ENCODE measurements at places on chromosomes 2 and 18.

- DNase-seq = no peak
Observed at GRCh38 chr2:190526105-190526750, 8.3 kb downstream of the NEMP2 start.

- no peak for DNase-seq
Observed at GRCh38 chr2:117335967-117336366, 478.5 kb upstream of the DDX18 start.

GRCh38 chr2:11404376-11405073, 60.1 kb upstream of the ROCK2 start:
- DNase-seq = no peak

GRCh38 chr18:63907664-63908063, at the start of gene SERPINB10:
SERPINB10 (plus strand) TSS chr18:63907958; CDS start chr18:63915511, 7,553 bp downstream.
- DNase-seq = no peak

DNA sequence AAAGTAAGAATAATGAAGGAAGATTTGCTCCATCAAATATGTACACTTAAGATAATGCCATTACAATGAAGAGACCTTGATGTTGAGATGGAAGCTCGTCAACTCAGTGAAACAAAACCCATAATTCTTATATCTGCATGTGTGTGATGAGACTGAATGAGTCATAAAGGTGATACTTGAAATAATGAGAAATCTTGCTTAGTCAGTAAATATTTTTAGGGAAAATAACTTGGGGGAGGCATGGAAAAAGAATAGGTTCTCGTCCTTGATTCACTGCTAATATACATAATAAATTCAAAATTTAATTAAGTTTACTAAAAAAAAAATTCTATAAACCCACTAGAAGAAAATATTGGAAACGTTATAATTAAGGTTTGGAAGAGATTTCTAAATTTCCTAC, 75.2 kb downstream of the TRIB2 start:
- no peak for DNase-seq

- DNase-seq = no peak
Observed at GRCh38 chr2:84719434-84719833, 161.4 kb downstream of the TRABD2A start.

DNA sequence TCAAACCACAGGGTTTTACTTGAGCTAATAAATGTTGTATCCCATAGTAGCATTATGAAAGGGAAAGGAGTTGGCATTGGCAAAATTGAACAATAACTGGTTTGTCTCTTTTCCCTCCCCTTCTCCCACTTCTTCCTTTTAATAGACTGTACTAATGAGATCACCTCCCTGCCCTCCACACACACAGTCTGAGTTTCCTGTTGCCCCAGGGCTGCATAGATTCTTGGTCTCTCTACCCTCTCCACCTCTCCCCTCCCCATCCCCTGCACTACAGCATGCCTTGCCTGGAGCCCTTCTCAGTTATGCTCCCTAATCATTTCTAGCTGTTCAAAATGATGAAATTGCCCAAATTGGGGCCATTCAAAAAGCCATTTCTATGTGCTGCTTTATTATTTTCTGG, 37.2 kb upstream of the NEMP2 start:
- no peak for DNase-seq

- no peak for DNase-seq
Observed at GRCh38 chr2:216491793-216492596, 6.6 kb upstream of the RPL37A start.

- no peak for DNase-seq
Observed at GRCh38 chr2:95166065-95166763, 605 bp downstream of the ZNF2 start.

GRCh38 chr2:158953454-158953853, 15.0 kb upstream of the TANC1 start:
- DNase-seq = no peak

DNA sequence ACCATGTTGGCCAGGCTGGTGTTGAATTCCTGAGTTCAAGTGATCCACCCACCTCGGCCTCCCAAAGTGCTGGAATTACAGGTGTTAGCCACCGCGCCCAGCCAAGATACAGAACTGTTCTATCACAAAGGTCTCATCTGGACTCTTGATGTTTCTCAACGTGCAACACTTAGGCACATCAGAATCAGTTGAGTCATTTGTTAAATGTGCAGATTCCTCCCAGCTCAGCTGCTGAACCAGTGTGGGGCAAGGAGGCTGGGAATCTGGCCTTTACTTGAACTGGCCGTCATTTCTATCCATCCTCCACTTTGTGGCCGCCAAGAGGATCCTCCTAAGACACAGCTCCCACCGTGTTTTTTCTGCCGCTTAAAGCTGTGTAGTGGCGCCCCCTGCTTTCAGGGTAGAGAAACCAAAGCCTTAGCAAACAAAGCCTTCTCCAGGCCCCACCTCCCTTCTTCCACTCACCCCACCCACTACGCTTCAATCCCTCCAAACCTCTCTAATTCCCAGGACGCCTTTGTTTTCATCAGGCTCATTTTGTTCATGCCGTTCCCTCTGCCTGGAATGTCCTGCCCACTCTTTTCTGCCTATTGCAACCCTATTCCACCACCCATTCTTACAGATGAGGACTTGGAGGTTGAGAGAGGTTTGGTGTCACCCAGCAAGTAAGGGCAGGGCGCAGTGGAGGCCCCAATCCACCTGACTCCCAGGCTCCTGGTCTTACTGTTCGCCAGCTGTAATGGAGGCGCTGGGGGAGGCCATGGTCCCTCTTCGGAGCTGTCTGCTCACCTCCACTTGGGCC, 776 bp upstream of the SPEG start:
- DNase-seq = peak; percentile 75

DNA sequence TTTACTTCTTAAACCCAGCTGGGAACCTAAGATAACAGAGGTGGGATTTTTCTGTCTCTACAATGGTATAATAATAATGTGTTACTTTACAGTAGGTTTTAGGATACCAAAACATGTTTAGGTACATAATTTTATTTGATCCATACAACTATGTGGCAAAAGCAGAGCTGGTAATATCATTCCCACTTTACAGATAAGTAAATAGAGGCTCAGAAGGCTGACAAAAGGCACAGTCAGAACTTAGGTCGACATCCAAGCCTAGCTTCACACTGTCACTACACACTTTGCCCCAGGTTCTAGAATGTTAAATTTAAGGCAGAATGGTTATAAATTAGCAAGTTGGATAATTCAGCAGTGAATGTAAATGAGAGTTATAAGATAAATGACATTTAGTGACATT, 189.6 kb upstream of the PARD3B start:
- no peak for DNase-seq

GRCh38 chr2:215421859-215422461, 13.9 kb downstream of the FN1 start:
- no peak for DNase-seq

GRCh38 chr2:231545105-231545902, 15.1 kb upstream of the NMUR1 start:
- peak; percentile 77 for DNase-seq

GRCh38 chr2:112026509-112026908, 28.6 kb upstream of the TMEM87B start:
- DNase-seq = peak; percentile 85

GRCh38 chr2:37820471-37820986, 104.6 kb upstream of the RMDN2 start:
- no peak for DNase-seq

GRCh38 chr2:216556202-216556601, 57.6 kb downstream of the RPL37A start:
- DNase-seq = no peak

DNA sequence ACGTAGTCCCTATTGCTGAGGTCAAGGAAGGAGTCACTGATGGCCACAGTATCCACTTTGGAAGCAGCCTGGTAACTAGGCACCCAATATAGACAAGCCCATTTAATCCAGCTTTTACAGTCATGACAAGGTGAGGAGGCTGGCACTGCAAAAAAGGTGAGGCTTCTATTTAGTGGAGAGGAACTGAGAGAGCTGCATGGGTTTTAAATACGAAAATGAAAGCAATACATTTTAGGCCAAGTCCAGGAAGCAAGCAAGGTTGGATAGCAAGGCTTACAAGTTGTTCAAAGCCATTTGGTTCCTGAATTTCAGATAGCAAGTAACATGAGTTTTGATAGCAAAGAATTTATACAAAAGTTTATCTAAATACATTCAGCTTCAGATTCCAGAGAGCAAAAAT, 80.4 kb downstream of the SGPP2 start:
- DNase-seq = no peak
